ENCODE measurements at places on chromosomes 1 and 21. TPM values are rescaled to one million over a fixed set of nuclear protein-coding genes. Genes with fewer than 3 reads are reported as not detected.

Gene RNPC3
- total RNA-seq = 10.3 TPM

GRCh38 chr1:97630281-97630680, 290.6 kb downstream of the DPYD start:
- no peak for DNase-seq
- no peak overlapping the region for H3K27ac ChIP-seq
- H3K36me3 ChIP-seq = no peaks in the 10 kb centered on the region
- peaks cover 19% of the 10 kb centered on the region for H3K4me1 ChIP-seq
- no peak overlapping the region for H3K4me3 ChIP-seq
- H3K27me3 ChIP-seq = no peaks in the 10 kb centered on the region

DNA sequence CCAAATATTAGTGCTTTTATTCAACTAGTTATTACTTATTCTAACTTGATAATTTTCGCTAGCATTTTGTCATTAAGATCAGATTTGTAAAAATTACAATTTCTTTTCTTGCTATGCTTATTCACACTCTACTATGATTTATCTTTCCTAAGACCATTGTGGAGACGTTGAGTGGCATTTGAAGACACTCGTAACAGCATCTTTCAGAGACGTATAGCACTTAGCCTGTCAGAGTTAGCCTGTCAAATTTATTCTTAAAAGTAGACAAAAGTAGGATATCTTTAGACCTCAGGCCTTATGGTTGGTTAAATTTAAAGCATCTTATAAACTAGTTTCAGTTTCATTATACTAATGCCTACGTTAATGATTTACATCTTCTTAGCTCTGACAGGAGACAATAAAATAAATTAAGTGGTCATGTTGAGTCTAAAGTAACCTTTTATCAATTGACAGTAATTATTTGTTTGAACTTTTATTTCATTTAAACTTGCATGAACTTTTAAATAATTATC, 1410.1 kb downstream of the MRPL39 start:
- H3K4me1 ChIP-seq = no peaks in the 10 kb centered on the region
- H3K27ac ChIP-seq = no peak overlapping the region

- no peak for DNase-seq
- H3K27me3 ChIP-seq = no peaks in the 10 kb centered on the region
- no peak overlapping the region for H3K4me3 ChIP-seq
- no peak overlapping the region for H3K27ac ChIP-seq
Measured at GRCh38 chr21:41975391-41976272, 21.8 kb upstream of the C2CD2 start.
